ENCODE measurements at places on chromosomes 4 and X. TPM values are rescaled to one million over a fixed set of nuclear protein-coding genes. Genes with fewer than 3 reads are reported as not detected.

DNA sequence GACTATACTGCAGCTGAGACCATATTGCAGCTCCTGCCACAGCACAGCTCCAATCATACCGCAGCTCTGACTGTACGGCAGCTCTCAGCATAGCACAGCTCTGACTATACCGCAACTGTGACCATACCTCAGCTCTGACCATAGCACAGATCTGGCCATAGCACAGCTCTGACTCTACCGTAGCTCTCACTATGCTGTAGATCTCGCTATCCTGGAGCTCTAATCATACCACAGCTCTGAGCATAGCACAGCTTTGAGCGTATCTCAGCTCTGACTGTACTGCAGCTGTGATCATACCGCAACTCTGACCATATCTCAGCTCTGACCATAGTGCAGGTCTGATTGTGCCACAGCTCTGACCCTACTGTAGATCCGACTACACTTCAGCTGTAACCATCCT lies 139.2 kb downstream of the ASMT start:
- DNase-seq = no peak

DNA sequence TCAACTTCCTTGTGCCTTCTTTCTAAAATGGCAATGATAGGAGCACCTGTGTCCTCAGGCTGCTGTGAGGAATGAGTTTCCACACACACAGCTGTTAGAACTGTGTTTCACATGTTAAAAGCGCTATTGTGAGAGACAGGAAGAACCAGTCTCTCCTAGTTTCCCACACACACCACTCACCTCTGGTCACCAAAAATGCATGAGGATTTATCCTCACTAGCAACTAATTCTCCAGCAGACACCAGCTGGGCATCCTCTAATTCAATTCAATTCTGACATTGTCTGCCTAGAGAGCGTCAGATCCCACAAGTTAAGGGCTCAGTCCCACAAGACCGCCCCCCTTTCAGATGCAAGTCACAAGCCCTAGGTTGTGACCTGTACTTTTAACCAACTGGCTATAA lies 29.0 kb upstream of the SLC2A9 start:
- DNase-seq = no peak

GRCh38 chr4:37665333-37666320 lies 20.5 kb downstream of the RELL1 start:
- no peak for DNase-seq

DNA sequence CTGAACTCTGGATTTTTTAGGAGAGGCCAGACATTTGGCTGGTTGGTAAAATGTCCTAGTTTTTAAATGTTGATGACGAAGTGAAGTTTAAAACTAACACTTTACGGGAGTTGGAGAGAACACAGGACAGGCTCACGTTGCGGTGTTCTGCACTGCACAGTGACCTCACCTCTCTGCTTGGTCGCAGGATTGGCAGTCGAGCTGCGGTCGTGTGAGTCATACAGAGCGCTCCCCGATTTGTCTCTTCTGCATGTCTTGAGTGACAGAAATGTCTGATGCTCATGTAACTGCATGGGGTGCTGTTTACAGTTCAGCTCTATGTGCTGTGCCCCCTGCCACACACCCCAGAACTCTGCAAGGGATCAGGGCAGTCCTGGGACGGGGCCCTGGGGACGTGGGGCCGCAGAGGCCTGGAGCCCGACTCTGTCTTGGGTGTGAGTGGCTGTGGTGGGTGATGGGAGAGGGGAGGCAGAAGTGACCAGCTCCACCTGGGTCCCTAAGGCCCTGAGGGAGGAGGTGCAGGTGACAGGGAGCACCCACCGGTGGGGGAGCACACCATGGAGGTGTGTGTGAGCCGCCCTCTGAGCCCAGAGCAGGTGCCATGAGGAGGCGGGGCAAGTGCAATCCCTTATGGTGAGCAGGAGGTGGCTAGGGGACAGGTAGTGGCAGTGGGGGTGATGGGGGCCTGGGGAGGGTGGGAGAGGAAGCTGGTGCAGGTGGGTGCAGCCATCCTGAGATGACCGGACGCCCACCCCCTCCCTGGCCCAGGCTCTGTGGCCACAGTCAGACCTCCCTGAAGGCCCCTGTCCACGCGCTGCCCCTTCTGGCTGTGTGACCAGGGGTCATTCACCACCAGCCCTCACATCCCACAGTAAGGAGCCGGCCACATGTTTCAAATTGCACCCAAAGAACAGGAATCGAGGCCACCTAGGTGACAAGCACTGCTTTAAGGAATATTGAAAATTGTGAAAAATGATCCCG lies 77.9 kb upstream of the ADRA2C start:
- DNase-seq = no peak

GRCh38 chr4:144223149-144223548 lies 82.6 kb upstream of the GYPA start:
- DNase-seq = no peak

The ZAR1 gene
- total RNA-seq = not detected

The TMEM150C gene
- total RNA-seq = not detected
